ENCODE measurements at places on chromosomes 13 and 19.

DNA sequence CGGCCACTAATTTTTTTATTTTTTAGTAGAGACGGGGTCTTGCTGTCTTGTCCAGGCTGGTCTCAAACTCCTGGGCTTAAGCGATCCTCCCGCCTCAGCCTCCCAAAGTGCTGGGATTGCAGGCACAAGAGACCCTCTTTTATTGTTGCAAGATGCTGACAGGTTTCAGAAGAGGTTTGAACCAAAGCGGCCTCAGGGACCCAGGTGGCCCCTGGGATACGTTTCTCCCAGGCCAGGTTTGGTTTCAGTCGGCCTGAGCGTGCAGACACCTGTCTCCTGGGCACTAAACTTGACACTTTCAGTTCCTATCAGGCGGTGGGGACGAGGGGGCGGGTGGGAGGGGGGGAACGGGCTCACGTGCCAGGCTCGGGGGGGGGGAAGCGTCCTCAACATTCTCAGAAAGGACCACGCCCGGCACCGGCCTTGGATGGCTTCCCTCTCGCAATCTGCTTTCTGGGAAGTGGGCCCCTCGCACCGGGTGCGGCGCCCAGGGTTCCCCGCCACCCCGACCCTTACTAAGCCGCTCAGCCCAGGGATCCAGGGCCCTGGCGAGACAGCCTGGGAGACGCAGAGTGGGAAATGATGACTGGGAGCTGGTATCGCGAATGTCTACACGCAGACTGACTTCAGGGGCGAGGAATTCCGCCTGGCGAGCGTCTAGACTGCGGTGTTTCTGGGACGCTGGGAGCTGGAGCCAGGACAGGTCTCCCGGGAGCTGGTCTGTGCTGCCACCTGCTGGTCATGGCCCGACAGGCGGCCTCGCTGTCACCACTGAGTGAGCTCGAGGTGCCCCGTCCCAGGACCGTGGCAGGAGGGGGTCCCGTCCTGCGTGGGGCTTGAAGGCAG lies 91.6 kb downstream of the GNG7 start:
- DNase-seq = peak; percentile 88

DNA sequence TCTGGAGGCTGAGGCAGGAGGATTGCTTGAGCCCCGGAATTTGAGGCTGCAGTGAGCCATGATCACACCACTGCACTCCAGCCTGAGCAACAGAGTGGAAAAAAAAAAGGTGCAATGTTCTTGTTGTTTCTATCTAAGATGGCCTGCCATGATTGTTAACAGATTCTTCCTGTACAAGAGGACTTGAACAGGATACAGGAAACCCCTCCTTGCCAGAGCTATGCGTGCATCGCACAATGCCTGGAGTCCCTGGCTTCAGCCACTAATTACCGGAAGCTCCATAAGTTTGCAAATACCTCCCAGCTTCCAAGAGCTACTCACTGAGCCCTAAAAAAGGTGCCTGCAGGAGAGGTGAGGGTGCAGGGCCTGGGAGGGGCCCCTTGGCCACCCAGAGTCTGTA lies 13.1 kb upstream of the HIF3A start:
- no peak for DNase-seq

DNA sequence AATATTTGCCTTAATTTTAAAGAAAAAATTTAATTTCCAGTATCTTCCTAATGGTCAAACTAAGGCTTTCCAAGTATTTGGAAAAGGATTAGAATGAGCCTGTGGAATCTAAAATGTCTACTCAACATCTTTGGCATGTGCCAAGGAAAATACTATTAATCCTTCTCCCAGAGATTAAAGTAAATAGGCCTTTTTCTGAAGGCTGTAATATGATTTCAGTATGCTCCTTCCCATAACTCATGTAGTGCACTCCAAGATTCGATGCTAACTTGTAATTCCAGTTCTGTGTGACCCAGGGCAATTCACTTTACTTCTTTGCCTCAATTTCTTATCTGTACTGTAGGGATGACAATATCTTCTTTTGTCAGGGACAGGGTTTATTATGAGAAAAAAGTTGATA lies 196.9 kb downstream of the ZIC5 start:
- no peak for DNase-seq

DNA sequence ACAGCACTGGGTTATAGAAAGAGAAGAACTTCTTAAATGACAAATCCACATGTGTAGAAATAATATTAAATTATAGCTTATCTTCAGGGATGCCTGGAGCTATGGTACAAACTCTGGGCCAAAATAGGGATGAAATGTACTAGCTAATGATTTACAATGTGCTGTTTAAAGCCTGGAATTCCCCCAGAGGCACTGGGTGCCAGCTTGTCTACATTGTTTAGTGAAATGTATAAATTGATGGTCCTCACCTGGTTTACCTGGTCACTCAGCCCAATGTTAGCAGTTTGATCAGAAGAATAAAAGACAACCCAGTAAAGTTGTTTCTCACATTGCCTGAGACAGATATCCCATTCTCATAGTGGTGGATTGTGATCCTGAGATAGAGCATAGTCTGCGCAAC lies 597.2 kb downstream of the DIAPH3 start:
- no peak for DNase-seq

- no peak for DNase-seq
Observed at GRCh38 chr13:58134012-58134411, 502.5 kb downstream of the PCDH17 start.

- no peak for DNase-seq
Observed at GRCh38 chr13:28796938-28797257, 23.2 kb upstream of the MTUS2 start.

Data from stimulated activated CD8-positive, alpha-beta memory T cell treated with anti-CD3 and anti-CD28 coated beads, Interleukin-15, amount 100 ng/mL, for 1 hour (primary cell).